Right lung (tissue), 10 donors: ENCODE measurements at places on chromosomes 11 and 22. TPM values are rescaled to one million over a fixed set of nuclear protein-coding genes. Genes with fewer than 3 reads are reported as not detected.

- no peak for DNase-seq
Measured at GRCh38 chr11:86222081-86222480, 22.5 kb upstream of the EED start.

- DNase-seq: no peak
Measured at GRCh38 chr22:50062509-50063135, 4.5 kb upstream of the TTLL8 start.

DNA sequence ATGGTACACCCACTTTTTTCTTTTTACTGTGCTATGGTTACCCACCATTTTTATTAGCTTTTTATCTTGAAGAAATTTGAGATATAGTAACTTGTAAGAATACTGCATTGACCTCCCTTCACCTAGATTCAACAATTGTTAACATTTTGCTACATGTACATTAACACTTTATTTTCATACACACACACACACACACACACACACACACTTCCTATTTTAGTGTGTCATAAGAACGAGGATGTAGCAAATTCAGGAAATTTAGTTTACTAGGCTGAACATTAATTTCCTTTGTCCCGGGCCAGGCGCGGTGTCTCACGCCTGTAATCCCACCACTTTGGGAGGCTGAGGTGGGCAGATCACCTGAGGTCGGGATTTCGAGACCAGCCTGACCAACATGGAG, 1.1 kb upstream of the ATP6V1E1 start:
- DNase-seq: no peak

GRCh38 chr11:112651386-112651785, 309.8 kb upstream of the NCAM1 start:
- DNase-seq: no peak

The GSTT2 gene
- 1.5 TPM for polyA plus RNA-seq

The KRTAP5-2 gene
- polyA plus RNA-seq: not detected

The FERMT3 gene
- polyA plus RNA-seq: 10.5 TPM

The TEF gene
- 10.0 TPM for polyA plus RNA-seq
